Stimulated activated CD8-positive, alpha-beta memory T cell treated with anti-CD3 and anti-CD28 coated beads, Interleukin-7, amount 100 ng/mL, for 4 hours (primary cell): ENCODE measurements at places on chromosomes 7 and 10.

DNA sequence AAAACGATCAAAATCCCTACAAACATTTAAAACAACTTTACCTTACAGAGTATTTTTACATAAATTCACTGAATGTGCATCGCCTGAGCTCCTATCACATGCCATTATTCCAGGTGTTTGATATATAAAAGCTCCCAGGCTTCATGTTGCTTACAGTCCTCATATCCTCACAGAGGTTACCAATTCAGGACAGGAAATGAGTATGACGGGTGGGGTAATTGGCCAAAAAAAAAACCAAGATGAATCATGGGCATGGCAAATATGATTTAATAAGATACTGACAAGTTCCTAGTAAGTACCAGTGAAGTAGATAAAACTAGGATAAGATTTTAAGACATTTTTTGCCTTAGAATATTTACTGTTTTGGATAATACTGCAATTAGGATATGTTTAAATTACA lies 135.8 kb downstream of the KMT2E start:
- DNase-seq: no peak

DNA sequence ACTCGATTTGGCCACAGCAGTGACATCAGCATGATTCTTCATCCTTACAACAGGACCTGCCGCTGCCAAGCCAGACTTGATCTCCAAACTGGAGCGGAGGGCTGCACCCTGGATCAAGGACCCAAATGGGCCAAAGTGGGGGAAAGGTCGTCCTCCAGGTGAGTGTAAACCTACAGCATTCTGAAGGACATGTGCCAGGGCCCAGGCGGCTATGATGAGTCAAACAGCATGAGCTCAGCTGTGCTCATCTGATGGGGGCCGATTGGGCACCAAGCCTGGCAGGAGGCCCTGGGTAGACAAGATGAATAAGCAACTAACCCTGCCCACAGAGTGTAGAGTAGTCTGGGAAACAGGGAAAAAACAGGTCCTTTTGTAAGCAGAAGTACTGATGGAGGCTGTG lies 14.4 kb upstream of the ATP6V0E2 start:
- no peak for DNase-seq

GRCh38 chr7:143411976-143412708 lies 3.5 kb upstream of the EPHA1 start:
- DNase-seq: no peak

DNA sequence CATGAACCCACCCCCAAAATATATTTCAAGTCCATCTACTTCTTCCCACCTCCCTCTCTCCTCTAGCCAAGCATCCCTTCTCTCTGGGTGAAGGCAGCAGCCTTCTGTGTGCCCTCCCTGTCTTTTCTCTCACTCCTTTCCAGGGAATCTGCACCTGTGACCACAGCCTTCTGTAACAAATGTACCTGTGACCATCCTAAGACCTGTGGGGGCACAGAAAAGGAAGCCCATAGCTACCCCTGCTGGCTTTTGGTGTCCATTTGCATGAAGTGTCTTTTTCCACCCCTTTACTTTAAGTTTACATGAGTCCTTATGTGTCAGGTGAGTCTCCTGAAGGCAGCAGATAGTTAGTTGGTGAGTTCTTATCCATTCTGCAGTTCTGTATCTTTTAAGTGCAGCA lies 2.0 kb upstream of the TBXAS1 start:
- DNase-seq: no peak

DNA sequence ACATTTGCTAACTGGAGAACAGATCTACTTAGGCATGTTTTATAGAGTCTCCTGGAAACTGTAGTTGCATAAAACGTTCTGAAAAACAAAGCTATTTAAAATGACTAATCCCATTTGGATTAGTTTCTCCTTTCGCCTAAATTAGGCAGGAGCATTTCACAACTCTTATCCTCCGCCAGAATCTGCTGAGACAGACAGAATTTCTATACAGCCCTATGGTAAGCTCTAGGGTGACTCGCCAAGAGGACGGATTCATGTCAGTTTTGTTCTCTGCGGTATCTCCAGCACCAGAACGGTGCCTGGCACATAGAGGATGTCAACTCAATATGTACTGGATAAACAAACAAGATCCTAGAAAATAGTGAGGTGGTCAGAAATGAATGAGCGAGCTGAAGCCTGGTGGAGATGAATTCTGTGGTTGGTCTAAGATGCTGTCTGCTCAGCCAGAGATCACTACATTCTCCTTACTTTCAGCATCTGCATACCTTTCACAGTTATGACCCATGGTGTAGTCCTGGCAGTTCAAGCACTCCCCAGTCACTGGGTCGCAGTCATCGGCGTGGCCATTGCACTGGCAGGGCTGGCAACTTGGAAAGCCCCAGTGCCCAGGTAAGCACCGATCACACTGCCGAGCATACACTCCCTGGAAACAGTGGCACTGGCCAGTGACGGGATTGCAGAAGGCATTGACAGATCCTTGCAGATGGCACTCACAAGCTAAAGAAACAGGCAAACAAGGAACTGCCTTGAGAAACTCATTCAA lies 44.0 kb downstream of the LAMB1 start:
- no peak for DNase-seq

GRCh38 chr7:132672200-132672990 lies 96.1 kb upstream of the PLXNA4 start:
- no peak for DNase-seq

- no peak for DNase-seq
Observed at GRCh38 chr10:75253281-75254220, 17.8 kb upstream of the COMTD1 start.

- no peak for DNase-seq
Observed at GRCh38 chr10:127968659-127969058, 61.8 kb downstream of the PTPRE start.

- no peak for DNase-seq
Observed at GRCh38 chr7:8161364-8161828, 100.6 kb downstream of the ICA1 start.

GRCh38 chr7:18087687-18088078 lies 60.0 kb upstream of the PRPS1L1 start:
- DNase-seq: no peak

- DNase-seq: no peak
Observed at GRCh38 chr7:100886142-100886935, 3.2 kb downstream of the UFSP1 start.

GRCh38 chr7:11910253-11910652 lies 78.3 kb upstream of the THSD7A start:
- no peak for DNase-seq

DNA sequence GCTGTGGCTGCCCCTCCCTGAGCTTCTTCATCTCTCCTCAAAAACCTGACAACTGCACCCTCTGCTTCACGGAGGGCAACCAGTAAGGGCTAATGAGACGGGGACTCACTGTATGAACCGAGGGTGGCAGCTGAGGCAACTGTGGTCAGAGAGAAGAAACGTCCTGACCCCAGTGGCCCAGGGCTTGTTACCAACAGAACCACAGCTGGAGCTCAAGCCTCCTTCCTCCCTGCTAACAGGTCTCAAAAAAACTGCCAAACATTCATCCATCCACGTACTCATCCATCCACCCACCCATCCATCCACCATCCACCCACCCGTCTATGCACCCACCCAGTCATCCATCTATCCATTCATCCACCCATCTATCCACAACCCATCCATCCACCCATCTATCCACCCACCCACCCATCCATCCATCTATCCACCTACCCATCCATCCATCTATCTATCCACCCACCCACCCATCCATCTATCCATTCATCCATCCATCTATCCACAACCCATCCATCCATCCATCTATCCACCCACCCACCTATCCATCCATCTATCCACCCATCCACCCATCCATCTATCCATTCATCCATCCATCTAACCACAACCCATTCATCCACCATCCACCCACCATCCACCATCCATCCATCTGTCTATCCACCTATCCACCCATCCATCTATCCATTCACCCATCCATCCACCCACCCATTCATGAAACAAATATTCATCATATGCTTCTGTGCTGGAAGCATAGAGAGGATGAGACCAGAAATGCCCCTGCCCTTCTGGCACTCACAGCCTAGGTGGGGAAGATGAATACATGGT lies 111.7 kb downstream of the PDGFA start:
- DNase-seq: no peak

DNA sequence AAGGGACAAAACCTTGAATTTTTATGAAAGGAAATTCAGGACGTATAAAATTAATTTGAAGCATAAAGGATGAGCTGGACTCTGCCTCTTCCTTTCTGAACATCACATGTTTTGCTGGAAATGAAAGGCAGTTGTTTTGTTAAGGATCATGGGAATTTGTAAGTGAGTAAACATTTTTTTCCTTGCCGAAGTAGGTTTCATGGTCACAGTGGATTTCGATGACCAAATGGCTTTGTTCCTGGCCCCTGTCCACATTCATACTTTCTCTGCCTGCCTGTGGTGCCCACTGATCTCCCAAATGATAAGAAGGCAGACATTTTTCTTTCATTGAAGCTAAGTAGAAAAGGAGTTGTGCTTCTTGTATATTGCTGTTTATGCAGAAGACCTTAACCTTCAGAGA lies 104.2 kb downstream of the ARID5B start:
- DNase-seq: no peak

DNA sequence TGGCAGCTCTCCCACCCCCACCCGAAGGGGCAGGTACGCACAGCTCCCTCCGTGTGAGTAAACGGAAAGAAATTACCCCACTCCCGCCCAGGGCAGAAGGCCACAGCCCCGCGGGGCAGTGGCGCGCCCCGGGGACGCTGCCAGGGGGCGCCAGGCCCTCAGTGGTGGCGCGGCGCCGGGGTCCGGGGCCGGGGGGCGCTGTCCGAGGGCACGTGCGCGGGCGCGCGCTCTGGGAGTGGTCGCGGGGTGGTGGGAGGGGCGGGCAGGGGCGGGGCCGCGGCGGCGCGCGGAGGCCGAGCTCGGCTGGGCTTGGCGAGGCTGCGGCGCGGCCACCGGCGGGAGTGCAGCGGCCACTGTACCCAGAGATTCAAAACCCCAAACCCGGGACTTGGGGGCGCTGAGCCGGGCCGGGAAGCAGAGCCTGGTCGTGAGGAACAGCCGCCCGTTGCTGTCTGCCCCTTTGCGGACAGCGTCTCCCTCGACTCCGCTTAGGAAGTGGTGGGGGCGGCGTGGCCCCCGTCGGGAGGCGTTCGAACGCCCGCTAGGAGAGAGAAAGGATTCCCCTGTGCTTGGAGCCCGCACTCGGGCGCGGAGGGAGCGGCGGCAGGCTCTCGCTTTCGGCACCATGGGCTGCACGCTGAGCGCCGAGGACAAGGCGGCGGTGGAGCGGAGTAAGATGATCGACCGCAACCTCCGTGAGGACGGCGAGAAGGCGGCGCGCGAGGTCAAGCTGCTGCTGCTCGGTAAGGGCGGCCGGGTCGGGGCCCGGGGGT lies at the start of gene GNAI1:
Gene GNAI1 (plus strand): TSS at position 296 of the 773 bp plus-strand sequence. CDS start 330 bp downstream, at position 626.
- peak; percentile 9 for DNase-seq

GRCh38 chr7:48087349-48087748 lies 1.7 kb upstream of the UPP1 start:
- DNase-seq: no peak

DNA sequence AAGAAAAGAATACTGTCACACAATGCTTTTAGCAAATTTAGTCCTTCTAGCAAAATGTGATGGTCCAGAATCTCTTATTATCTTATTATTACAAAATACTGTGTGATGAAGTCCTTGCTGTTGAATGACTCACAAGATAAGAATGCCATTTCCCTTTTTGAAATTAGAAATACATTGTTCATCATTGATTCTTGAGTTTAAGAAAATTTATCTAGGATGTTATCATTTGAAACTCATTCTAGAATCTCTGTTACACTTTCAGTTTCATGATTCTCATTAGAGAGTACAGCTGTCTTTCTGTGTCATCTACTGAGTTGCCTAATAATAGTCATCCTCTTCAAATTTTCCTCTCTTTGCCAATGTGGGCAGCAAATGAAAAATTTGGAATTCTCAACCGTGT lies 9.6 kb downstream of the ZKSCAN5 start:
- no peak for DNase-seq

DNA sequence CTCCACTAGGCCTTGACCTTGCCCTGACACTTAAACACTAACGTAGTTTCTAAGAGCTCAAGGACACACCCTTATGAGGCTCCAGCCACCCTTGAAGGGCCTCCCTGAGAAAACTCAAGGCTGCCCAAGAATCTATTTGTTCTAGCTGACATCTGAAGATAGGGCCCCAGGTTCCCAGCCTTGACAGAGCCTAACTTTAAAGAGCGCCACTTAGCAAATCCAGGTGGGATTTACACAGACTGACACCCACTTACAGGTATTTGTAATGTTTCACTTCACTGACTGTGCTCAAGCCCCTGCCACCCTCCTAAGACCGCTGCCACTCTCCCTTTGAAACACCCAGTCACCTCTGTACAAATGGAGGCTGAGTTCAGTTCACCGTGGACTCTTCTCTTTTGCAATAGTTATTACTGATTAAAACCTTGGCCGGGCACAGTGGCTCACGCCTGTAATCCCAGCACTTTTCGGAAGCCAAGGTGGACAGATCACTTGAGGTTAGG lies 90.4 kb downstream of the SVOPL start:
- DNase-seq: no peak

DNA sequence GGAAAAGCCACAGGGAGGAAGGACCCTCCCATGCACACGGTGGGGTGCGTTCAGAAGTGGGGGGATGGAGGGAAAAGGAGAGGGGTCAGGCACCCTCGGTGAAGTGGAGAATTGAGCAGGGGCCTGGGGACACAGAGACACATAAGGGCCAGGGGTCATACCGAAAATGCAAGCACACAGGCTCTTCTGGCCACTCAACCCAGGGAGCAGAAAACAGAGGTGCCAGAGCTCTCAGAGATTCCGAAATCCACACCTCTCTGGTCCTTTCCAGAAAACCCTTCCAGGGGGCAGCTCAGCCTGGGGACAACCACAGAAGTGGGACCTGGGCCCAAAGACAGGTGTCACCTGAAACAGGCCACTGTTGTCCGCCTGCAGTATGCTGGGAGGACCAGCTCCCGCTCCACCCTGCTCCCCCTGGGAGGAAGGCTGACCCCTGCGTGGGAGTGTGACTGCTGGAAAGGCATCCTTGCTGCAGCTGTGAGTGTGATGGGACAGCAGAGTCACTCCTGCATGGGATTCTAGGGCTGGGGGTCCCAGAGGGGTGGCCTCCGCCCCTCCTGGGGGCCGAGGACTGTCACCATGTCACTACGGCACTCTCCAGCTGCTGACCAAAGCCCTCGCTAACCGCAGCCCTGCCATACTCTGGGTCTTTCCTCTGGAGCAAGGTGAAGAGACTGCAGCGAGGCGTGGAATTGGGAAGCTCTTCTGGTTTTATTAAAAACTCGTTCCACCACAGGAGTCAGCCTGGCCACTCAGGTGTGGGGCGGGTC lies 63.1 kb downstream of the TMEM209 start:
- no peak for DNase-seq

- peak; percentile 44 for DNase-seq
Observed at GRCh38 chr7:82677493-82677892, 233.9 kb upstream of the CACNA2D1 start.

DNA sequence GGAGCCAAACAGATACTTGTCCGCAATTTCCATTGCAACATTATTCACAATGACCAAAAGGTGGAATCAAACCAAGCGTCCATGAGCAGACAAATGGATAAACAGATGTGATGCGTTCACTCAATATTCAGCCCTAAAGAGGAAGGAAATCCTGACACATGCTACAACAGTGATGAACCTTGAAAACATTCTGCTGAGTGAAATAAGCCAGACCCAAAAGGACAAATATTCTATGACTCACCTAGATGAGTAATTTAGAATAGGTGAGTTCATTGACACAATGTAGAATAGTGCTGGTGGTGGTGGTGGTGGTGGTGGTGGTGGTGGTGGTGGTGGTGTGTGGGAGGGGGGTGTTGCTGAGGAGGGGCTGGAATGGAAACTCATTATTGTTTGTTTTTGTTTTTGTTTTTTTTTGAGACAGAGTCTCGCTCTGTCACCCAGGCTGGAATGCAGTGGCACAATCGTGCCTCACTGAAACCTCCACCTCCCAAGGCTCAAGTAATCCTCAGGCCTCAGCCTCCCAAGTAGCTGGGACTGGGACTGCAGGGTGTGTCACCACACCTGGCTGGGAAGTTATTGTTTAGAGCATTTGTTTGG lies 28.6 kb downstream of the SMKR1 start:
- peak; percentile 27 for DNase-seq
